Stimulated activated CD8-positive, alpha-beta memory T cell treated with anti-CD3 and anti-CD28 coated beads, Interleukin-2, amount 100 ng/mL, for 48 hours (primary cell): ENCODE measurements at places on chromosomes 2 and 18.

DNA sequence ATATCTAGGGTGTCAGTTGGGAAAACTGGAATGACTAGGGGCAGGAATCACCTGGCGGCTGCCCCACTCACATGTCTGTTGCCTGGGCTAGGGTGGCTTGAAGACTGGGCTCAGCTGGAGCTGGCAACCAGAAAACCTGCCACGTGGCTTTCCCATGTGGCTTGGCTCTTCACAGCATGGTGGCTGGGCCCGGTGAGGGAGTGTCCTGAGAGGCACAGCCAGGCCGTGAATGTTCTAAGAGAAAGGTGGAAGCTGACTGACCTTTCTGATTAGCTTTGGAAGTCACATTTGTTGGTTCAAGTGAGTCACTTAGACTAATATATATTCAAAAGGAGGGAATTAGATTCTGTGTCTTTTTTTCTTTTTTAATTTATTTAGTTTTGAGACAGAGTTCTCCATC is 22.7 kb downstream of the SP5 start:
- DNase-seq, result no peak

DNA sequence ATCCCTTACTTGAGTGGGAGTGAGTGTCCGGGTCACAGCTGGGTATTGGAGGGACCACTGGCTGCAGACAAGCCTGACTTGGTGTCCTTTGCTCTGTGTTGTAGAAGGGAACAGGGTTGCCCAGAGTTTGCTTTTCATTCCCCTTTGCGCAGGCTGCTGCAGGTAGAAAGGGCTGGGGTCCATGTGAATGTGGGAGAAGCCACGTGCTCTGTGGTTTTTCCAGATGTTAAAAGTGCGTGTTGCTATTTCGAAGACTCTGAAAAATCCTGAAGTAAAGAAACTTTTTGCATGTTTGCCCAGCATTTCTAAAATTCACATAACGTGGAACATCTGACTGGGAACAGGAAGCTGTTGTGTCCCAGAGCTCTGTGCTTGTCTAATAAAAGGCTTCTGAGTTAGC is 28.8 kb downstream of the GLI2 start:
- DNase-seq, result no peak

GRCh38 chr2:8197101-8197500 is 484.8 kb upstream of the ID2 start:
- no peak for DNase-seq

DNA sequence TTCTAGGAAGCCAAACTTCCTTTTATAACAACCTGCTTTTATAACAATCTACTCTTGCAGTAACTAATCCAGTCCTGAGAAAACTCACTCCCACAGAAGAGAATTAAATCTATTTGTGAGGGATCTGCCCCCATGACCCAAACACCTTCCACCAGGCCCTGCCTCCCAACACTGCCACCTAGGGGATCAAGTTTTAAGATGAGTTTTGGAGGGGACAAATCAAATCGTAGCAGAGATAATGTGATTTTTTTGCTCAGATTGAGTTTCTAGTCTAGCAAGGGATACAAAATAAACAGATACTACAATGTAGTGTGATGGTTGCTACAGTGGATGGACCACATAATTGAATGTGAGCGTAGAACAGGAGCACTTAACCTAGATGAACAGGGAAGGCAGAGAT is 52.2 kb downstream of the NCOA1 start:
- no peak for DNase-seq

DNA sequence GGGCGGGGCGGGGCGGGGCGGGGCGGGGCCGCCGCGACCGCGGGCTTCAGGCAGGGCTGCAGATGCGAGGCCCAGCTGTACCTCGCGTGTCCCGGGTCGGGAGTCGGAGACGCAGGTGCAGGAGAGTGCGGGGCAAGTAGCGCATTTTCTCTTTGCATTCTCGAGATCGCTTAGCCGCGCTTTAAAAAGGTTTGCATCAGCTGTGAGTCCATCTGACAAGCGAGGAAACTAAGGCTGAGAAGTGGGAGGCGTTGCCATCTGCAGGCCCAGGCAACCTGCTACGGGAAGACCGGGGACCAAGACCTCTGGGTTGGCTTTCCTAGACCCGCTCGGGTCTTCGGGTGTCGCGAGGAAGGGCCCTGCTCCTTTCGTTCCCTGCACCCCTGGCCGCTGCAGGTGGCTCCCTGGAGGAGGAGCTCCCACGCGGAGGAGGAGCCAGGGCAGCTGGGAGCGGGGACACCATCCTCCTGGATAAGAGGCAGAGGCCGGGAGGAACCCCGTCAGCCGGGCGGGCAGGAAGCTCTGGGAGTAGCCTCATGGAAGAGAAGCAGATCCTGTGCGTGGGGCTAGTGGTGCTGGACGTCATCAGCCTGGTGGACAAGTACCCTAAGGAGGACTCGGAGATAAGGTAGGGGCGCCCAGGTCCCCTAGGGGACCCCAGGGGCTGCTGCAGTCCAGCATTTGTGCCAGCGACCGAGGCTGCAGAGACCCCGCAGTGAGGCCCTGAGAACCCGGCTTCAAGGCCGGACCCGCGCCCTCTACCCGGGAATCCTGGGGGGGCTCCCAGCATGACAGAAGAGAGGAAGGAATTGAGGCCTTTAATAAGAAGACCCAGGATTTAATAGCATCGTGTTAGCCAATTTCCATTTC is at the start of gene KHK:
Gene KHK (plus strand): TSS at position 49 of the 870 bp plus-strand sequence. CDS start 488 bp downstream, at position 537.
- DNase-seq, result no peak

DNA sequence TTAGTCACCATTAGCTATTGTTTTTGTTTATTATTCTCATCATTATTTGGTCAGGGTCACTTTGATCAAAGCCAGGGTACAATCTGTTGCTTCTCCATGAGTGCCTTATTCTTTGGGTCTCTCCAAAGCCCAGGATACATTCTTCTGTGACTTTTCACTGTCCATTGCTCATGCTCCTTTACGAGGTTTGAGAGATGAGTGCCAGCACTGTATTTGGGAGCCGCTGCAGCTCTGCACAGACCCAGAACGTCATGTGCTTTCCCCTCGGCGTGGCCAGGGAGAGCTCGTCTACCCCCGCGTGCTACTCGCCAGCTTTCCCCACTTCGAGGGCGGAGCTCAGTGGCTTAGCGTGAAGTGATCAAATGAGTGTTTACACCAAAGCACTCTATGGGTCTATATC is 123.7 kb downstream of the COL6A3 start:
- DNase-seq, result no peak

GRCh38 chr18:75222407-75222806 is 11.8 kb downstream of the TSHZ1 start:
- no peak for DNase-seq

- no peak for DNase-seq
Measured at GRCh38 chr2:86274918-86275275, 62.5 kb downstream of the REEP1 start.

DNA sequence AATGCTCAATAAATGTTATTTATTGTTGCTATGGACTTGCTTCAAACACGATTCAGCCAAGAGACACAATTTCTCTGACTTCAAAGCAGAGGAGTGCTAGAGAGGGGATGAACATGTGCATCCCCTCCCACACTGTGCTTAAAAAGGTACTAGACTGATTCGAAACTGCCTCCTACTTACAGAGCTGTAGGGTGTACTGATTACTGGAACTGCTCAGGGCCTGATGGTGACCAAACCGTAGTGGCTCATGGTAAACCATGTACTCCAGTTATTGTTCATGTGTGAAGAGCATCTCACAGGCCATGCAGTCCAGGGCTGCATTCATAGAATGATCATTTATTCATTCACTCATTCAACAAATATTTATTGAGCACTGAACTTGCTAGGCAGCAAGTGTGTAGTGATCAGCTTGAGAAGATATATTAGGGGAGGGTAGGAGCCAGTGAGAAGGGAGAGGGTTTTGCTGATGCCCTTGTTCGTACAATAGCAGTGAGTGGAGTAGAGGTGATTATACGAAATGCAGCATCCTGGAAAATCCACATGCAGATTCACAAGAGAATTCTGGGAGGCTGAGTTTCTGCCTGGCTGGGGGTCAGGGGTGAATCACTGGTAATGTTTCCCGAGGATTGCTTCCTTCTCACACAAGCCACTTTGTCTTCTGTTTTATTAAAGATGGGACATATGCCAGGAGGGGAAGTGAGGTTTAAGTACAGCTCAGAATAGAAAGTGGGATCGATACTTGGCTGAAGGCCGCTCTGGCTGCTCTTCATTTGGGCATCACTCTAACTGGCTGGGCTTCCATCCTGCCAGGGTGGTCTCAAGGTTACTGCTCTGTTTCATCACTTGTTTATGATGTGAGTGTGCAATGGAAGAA is 245.4 kb downstream of the RAD51AP2 start:
- no peak for DNase-seq

- no peak for DNase-seq
Measured at GRCh38 chr2:115560666-115561065, 1118.2 kb downstream of the DPP10 start.

DNA sequence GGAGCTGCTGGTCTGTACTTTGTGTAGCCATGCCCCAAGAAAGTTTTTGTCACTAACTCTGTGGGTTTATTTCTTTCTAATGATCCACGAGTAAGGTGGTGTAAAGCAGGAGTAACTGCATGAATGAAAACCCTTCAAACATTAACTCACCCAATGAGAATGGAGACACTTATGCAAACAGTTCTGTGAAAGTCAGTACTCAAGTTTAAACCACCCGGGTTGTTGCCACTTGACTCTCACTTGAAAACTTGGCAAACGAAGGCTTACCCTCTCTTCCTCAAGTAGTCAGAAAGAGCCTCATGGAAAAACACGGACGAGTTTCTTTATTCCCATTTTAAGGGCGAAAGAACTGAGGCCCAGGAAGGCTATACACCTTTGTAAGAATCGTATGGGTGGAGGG is 117.5 kb downstream of the MMADHC start:
- DNase-seq, result no peak

- DNase-seq, result no peak
Measured at GRCh38 chr2:65481961-65482360, 49.6 kb upstream of the SPRED2 start.

- no peak for DNase-seq
Measured at GRCh38 chr2:146481629-146482028, 1363.2 kb upstream of the ACVR2A start.

- no peak for DNase-seq
Measured at GRCh38 chr2:196957442-196957841, 30.9 kb upstream of the PGAP1 start.

DNA sequence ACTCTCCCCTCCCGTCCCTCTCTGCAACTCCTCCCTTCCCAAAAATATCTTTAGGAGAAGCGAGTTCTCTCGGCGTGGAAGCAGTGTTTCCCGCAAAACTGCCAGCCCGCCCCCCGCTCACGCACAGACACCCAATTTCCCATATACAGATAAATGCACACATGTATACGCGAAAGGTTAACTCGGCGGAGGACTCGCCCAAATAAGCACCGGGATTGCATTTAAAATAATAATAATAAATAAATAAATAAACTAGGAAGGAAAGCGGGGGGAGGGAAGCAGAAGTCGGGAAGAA is 70.0 kb upstream of the PSMD14 start:
- no peak for DNase-seq

GRCh38 chr2:180705122-180705521 is 275.3 kb upstream of the UBE2E3 start:
- DNase-seq, result no peak

GRCh38 chr2:207315131-207315530 is 149.4 kb upstream of the KLF7 start:
- no peak for DNase-seq

DNA sequence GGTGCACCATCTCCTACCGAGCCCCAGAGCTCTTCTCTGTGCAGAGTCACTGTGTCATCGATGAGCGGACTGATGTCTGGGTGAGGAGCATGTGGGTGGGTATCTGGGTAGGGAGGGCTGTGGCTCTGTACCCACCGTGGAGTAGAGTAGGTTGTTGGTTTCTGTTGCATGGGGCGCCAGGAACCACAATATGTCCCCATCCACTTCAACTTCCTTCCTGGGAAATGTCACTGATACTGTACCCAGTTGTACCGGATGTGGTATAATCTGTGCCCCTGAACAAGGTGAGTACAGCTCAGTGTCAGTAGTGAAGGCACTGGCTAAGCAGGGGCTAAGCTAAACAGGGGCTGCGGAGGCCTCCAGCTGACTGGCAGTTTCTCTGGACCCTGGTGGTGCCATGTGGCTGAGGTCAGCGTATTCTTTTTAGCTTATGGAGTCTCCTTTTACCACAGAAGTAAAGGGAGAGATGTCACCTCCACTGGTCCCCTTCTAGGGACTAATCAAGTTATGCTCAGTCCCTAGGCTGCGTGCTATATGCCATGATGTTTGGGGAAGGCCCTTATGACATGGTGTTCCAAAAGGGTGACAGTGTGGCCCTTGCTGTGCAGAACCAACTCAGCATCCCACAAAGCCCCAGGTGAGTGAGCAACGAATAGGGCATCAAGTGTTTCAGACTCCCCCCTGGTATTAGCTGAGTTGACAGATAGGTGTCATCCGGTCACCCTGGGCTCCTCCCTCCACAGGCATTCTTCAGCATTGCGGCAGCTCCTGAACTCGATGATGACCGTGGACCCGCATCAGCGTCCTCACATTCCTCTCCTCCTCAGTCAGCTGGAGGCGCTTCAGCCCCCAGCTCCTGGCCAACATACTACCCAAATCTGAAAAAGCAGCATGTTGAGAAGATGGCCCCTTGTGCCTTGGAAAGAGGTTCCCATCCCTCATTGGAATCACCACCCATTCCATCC is 2.7 kb downstream of the STK16 start:
- no peak for DNase-seq

DNA sequence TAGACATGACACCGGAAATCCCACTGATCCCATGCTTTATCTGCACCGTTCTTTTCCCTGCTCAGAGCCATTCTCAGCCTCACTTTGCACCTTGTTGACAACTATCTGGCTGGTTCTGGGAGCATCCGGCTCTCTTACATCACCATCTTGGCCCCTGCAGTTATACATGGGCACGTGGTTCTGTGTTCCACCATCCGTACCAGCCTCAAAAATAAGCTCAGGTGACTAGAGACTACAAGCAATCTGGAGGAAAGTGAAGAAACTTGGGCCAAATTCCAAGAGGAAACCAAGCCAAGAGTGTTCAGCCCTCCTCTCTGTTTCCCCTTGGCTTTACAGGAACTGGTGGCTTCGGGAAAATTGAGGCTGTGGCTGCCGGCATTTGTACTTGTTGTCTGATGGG is 244.6 kb upstream of the ACVR2A start:
- no peak for DNase-seq

GRCh38 chr18:77529492-77530176 is 280.0 kb downstream of the GALR1 start:
- no peak for DNase-seq

- no peak for DNase-seq
Measured at GRCh38 chr2:14530506-14530905, 102.0 kb upstream of the LRATD1 start.

DNA sequence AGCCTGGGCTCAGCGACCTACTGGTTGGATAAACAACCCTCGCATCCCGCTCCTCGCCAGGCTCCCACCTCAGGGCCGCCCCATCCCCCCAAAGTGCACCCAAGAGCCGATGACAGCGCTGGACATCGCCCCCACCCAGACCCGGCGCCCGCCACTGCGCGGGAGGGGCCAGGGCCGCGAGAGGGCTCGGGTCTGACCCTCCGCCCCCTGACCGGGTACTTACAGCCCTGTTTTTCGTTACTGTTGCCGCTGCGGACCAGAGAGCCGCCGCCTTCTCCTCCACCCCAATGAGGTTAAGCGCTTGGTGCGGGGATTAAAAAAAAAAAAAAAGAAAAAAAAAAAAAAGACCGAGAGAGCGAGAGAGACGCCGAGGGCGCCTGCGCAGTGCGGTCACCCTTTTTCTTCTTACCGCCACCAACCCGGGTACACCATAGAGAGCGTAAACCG is at the start of gene CLASP1:
Gene CLASP1 (minus strand): TSS at position 314 of the 447 bp plus-strand sequence. CDS start 43,567 bp downstream, outside the sequence.
- DNase-seq, result peak; percentile 33
